ENCODE measurements at places on chromosomes 12 and 14.

- peak; percentile 57 for DNase-seq
Observed at GRCh38 chr12:10331642-10332239, 24.1 kb downstream of the KLRD1 start.

DNA sequence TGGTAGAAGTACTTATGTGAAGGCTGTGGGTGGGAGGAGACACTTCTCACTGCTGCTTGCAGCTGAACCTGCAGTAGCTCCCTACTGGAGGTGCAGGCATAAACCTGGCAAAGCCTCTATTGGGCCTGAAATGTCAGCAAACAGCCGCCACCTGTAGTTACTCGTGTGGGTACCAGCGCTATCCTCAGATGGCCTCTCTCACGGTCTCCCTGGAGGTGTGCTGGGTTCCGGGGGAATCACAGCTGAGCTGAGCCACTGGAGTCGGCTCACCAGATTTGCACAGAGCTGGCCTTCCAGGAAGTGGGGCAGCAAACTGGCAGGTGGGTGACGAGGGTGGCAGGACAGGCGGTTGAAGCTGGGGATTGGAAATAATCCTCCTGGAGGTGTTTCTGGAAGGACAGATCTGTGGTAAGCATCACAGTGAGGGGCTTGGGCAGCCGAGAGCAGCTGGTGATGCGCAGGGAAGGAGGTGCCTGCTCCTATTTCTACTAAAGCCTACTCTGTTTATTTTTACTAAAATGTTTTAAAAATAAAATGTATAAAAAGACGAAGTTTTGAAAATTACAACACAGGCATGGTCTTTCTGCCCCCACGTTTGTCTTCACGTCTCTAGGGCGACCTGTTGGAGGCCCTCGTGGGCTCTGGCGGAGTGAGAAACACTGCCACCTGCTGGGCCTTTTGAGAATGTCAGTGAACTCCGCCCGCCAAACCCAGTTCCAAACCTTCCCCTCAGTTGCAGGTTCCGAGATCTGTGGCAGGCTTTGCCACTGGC, 67.8 kb upstream of the PLEKHG3 start:
- DNase-seq, result peak; percentile 66

DNA sequence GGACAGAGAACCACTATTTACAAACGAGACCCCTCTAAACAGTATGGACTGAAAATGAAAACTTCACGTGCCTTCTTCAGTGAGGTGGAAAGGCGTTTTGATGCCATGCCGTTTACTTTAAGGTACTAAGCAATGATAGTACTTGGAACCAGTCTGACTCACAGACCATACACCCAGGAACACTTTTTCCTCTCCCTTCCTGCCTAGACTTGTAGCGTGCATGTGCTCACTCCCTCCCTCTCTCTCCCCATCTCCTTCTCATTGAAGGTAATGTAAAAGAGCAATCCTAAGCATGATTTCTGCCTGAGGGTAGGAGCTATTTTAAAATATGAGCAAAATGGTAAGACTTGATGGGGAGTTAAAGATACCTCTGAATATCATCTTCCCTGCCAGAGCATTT, 5.9 kb upstream of the RPL41 start:
- DNase-seq, result no peak

DNA sequence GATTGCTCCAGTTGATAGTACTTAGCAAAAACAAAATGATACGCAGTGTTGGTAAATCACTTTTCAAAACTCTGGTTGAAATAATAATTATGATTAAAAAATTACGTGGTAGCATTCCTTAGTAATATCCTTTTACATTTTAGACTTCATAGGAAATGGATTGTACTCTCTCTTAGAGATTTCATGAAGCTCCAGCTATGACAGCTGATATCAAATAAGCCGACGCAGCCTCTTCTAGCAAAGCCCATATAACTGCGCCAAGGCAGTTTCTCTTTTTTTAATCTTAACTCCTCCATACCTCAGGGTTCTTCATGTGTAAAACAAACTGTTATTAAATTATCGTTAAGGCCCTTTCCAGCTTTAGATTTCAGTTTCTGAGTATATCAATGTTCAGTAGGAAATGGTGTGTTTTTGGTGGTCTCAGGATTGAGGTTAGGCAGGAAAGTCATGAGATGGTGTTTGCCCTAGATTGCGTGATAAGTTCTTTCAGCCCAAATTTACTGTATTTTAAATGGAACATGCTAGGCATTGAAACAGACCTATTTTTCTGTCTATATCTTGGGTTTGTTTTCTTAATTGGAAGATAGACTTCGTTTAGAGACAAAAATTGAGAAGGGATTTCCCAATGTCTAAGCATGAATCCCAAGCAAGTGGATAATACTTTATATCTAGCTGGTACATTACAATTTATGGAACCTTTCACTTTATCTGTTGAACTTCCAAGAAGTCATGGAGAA, 902 bp upstream of the CFL2 start:
- no peak for DNase-seq

GRCh38 chr12:79001404-79001803, 136.8 kb downstream of the SYT1 start:
- DNase-seq, result no peak

DNA sequence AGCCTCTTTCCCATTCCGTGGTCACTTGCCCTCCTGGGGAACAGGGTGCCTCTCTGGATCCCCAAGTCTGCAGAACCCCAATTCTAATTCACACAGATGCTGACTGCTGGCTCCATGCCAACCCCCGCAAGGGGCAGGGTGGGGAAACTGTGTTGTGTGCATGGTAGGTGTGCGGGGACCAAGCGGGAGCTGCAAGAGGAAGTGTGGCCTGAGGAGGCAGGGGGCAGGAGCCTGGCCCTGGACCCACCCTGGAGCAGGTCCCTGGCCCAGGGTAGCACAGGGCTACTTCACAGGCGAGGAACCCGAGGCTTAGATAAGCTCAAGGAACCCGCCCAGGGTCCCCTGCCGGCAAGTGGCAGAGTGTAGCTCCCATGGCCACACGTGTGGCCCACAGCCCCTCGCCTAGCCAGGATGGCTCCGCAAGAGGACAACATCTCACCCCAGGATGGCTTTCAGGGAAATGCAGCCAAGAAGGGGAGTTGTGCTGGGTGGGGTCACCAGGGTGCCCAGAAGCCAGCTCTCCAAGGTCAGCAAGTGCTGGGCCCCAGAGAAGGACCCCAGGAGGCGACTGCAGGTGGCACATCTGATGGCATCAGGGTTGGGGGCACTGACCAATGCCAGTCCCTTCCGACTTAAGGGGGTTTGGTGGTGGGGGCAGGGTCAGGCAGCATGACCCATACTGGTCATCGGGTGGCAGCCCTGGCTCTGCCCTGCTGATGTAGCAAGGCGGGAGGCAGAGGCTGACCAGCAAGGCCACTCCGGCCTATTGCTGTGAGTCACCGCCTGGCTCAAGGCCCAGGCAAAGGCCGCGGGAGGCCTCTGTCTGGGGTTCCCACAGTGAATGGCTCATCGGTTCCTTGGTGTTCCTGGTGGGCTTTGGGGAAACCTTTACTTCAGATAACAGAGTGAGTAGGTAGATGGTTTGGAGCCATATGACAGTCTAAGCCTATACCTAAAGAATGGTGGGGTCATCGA, 37.3 kb upstream of the EML1 start:
- peak; percentile 90 for DNase-seq

DNA sequence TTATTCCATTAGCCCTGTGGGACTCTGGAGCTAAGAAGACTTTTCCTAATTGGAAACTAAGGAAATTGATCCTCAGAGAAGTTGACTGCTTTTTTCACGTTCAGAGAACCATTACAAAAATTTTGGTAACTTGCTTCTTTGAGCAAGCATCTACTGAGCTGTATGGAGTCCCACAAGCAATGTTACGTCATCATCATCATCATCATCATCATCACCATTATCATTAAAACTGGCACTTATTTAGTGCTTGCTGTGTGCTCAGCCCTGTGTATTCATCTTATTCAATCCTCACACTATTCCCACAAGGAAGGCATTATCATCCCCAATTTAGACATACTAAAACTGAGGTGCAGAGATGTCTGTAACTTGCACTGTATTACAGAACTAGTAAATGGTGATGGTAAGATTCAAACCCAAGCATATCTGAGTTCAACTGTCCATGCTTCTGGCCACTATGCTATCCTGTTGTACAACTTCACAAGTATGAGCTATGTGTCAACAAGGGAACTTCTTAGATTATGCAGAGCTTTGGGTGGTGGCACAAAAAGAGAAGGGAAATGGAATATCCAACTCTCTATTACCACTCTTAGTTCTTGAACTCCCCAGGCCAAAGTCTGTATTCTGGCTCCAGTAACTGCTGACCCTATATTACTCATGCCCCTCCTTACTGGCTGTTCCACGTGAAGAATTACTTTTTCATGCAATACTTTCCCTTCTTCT, 6.3 kb downstream of the KRT1 start:
- no peak for DNase-seq

DNA sequence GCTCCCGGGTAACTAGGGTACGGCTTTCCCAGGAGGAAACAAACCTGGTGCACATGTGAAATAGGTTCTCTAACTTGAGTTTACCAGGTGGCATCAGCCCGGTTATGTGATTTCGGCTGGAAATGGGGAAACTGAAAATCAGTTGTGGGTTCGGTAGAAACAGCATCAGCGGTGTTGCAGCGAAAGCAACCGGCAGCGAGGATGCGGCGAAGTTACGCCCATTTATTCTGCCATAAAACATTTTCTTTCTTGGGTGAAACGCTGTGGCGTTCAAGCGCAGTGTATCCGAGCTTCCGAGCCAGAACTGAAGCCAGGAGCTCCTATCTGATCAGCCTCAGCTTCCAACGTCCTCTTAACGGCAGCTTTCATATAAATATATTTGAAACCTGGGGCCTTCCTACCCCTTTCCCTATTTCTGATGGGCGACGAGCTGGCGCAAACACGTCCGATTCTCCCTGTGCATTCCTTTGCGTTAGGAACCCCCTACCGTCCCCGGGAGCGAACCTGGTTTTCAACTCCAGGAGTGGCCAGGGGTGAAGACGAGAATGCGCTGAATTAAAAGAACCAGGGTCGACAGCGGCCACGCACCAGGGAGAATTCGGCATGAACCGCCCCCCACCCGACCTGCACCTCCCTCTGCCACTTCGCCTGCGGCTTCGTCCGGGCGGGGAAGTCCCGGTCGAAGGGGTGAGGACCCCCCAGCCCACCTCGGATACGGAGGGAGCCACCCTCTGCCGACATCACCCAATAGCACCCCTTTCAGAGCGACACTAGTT, 1.6 kb downstream of the DPF3 start:
- no peak for DNase-seq

- DNase-seq, result peak; percentile 61
Observed at GRCh38 chr14:30243805-30244204, 315.2 kb upstream of the G2E3 start.

DNA sequence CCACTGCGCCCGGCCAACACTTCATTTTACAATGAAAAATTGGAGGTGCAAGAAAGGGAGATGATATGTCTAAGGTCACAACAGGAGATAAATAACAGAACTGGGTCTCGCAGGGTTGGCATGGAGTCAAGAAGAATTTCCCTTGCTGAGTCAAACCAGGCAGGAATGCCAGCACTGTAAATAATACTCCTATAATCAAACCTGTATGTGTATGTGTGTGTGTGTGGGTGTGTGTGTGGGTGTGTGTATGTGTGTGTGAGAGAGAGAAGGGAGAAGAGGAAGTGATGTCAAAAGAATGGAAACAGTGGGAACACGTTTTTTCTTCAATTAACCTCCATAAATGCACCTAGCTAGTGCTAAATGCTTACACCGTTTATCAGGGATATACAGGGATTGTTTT, 70.4 kb downstream of the TMEM116 start:
- peak; percentile 73 for DNase-seq

- no peak for DNase-seq
Observed at GRCh38 chr14:52422650-52423356, 108.7 kb downstream of the PTGER2 start.

DNA sequence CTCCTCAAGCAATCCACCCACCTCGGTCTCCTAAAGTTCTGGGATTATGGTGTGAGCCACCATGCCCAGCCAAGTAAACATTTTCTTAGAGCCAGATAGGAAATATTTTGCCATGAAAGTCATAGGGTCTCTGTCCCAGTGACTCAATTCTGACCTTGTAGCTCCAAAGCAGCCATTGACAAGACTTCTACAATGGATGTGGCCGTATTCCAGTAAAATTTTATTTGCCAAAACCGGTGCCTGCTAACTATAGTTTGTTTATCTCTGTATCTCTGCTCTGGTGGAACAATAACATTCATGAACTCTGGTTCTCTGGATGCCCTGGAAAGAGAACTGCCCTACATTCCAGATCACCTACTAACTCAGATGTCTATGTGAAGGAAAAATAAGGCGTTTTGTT, 54.6 kb upstream of the USP44 start:
- no peak for DNase-seq

DNA sequence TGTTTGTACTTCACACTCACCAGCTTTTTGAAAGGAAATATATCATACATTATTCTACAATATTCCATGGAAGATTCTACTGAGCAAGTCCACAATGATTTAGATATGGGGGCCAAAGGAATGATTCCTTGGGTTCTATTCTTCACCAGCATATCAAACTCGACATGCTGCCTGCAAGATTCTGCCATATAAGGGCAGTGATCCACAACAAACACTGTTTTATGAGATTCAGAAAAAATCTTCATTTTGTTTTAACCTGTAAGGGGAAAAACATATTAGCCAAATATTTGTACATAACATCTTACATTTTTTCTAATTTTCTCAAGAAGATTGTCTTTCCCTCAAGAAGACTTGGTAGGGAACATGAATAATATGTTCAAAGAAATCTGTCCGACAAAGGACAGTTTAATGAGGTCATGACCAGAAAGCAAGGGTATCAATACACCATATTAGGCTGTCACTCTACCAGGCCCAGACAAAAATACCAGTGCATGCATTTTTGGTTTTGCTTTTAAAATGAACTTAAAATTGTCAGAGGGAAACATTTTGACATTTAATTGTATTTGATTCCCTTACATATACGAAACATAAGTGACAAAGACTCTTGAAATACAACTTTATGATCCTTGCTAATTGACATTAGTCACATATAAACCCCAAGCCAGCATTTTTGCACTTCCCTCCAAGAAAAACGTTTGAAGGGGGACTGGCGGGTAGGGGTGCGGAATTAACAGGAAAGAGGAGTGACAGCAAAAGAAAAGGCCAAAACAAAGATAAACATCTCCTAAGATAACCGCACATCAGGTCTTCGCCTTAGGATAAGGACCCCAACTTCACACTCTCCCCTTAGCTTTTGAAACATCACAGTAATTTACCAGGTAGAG, 980 bp downstream of the INTS13 start:
- DNase-seq, result no peak

- no peak for DNase-seq
Observed at GRCh38 chr12:109460538-109460937, 16.6 kb downstream of the KCTD10 start.

All from AG10803 (cell line).